ENCODE measurements at places on chromosomes 2 and 18.

- DNase-seq, result peak; percentile 63
Measured at GRCh38 chr2:105873721-105874120, 129.0 kb downstream of the NCK2 start.

DNA sequence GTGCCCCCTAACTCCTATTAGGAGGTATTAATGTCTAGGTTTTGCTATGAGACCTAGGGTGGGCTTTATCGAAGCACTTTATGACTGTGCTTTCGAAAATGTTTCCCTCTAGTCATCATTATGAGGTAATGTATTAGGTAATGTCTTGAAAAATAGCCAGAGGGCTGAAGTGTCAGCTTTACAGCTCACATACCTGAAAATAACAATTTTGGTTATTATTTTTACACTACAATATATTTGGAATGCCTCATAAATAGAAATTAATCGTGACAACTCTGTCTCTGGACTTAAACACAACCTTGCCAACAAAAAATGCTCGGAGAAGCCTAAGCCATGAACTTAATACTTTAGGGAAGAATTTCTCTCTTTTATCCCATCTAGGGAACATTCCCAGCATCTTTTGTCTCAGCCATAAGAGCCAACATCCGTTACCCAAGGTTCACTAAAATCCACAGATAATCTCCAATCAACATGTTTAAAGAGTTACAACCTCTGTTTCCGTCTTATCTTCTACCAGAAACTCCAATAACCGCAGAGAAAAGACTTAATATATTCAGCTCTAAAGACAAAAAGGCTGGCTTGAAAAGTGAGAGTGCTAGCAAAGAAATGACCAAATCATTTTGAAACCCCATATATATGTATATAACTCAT is 130.9 kb upstream of the RND3 start:
- DNase-seq, result no peak

- DNase-seq, result no peak
Measured at GRCh38 chr2:135740206-135740605, 1.4 kb upstream of the UBXN4 start.

GRCh38 chr2:107005853-107006252 is 119.9 kb upstream of the ST6GAL2 start:
- no peak for DNase-seq

DNA sequence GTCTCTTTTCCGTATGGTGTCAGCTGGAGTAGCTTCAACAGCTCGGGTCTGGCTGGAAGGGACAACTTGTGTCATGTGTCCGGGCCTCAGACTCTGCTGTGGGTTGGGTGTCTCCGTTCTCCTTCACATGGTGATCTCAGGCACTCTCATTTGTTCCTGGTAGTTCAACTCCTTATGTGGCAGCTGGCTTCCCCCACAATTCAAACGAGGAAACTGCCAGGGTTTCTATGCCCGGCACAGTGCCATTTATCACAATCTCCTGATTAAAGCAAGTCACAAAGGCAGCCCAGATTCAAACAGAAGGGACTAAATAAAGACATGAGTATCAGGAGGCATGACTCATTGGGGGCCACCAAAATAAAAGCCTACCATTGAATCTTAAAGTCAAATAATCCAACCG is 22.7 kb downstream of the MRO start:
- DNase-seq, result no peak

GRCh38 chr2:215535741-215536140 is 99.9 kb upstream of the FN1 start:
- no peak for DNase-seq

- no peak for DNase-seq
Measured at GRCh38 chr2:239329284-239329971, 71.4 kb downstream of the HDAC4 start.

- peak; percentile 13 for DNase-seq
Measured at GRCh38 chr2:112121682-112122254, 16.4 kb upstream of the FBLN7 start.

DNA sequence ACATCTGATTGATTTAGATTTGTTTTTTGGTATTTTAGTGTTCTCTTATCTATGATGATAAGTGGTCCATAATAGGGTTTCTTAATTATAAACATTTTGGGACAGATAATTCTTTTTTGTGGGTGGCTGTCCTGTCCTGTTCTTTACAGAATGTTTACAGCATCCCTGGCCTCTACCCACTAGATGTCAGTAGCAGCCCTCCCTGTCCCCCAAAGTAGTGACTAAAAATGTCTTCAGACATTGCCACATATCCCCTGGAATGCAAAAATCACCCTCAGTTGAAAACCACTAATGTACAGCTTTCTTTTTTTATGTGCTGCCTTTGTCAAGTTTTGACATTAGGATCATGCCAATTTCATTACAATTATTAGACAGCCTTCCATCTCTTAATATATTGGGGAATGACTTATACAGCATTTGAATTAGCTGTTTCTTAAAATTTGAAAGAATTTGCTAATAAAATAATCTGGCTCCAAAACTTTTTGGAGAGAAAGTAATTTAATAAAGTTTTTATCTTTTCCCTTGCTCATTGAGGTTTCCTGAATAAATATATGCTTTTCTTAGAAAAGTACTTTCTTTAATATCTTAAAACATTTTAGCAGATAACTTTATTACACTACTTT is 19.5 kb downstream of the WIPF1 start:
- DNase-seq, result peak; percentile 35
